ENCODE measurements at places on chromosomes 13 and 19. TPM values are rescaled to one million over a fixed set of nuclear protein-coding genes. Genes with fewer than 3 reads are reported as not detected.

The FCHO1 gene
- 2.5 TPM for polyA plus RNA-seq

DNA sequence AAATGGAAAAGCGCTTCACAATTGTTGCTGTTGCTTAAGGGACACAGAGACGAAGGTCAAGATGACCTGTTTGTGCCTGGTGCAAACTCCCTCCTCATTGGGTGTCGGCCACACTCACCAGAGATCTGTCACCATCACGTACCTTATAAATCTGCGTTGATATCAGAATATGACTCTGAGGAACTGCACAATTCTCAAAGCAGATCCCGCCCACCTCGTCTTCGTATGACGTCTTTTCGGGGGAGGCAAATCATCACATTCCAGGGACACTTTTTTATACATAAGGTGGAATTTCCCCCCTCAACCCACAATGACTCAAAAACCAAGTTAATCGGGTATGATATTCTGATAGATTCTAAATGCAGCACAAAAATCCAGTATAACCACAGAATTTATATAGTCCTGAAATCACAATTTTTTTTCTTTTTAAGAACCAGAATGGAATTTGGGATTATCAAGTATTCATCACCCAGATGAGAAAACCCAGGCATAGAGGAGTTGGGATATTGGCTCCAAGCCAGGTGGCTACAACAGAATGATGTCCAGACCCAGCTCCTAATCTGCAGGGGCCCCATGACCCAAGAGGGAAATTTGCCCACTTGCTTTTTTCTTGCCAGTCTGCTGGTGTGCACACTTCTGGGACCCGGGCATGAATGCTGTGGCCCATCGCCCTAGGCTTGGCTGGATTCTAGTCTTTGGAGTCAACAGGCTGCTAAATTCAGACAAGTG, 50.6 kb upstream of the MTIF3 start:
- no peak for DNase-seq

DNA sequence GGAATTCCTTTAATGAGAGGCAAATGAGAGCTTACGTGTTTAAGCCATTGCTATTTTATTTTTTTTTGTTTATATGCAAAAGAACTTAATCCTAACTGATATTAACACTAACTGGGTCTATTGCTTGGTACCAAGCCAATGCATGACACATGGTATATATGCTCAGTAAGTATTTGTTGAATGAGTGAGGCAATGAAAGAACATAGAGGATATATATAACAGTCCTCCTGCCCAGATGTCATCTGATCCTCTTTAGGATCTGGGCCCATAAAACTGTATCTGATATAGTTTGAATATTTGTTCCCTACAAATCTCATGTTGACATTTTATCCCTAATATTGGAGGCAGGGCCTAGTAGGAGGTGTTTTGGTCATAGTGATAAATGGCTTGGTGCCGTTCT, 13.0 kb upstream of the ALOX5AP start:
- no peak for DNase-seq

- DNase-seq, result no peak
Measured at GRCh38 chr19:31723101-31723500, 373.9 kb upstream of the TSHZ3 start.

The CPT1C gene
- polyA plus RNA-seq, result 13.6 TPM

GRCh38 chr19:2777952-2778683, 5.0 kb downstream of the SGTA start:
- no peak for DNase-seq

The VSTM1 gene
- 0.38 TPM for polyA plus RNA-seq

The ANO8 gene
- polyA plus RNA-seq, result 16.4 TPM

The ATP4A gene
- not detected for polyA plus RNA-seq

DNA sequence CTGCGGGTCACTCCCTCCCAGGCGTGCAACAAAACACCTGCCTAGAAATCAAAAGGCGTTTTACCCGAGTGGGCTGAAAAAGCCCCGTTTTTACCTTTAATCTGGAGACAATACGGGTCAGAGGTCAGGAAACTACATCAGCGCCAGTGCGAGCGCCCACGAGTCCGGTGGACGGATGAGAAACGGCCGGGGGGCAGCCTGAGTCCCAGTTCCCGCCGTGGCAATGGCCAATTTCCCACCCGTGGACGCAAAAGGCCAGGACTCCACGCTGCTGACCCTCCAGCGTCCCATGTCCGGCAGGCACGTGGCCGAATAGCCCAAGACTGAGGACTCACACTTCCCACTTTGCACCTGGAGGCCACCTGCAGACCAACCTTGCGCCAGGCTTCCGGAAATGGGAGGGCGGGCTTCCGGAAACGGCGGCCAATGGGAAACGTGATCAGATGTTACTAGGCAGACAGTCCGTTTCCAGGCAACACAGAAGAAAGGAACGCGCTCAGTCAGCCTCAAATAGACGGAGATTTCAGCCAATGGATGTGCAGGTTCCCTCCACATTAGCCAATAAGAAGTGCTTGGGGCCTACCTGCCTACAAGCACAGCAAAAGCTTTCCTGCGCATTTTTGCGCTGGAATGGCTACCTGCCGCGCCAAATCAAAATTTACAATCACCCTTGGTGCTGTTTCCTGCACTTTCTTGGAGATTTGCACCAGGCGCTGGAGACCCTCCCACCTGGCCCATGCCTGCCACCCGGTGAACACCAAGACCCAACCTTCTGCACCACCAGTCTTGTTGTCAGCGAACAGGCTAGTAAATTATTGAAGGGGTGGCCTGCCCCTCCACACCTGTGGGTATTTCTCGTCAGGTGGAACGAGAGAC, 47.4 kb downstream of the ZFP14 start:
- peak; percentile 98 for DNase-seq

The CYP4F2 gene
- polyA plus RNA-seq, result 0.20 TPM

The DHDH gene
- polyA plus RNA-seq, result 11.6 TPM

DNA sequence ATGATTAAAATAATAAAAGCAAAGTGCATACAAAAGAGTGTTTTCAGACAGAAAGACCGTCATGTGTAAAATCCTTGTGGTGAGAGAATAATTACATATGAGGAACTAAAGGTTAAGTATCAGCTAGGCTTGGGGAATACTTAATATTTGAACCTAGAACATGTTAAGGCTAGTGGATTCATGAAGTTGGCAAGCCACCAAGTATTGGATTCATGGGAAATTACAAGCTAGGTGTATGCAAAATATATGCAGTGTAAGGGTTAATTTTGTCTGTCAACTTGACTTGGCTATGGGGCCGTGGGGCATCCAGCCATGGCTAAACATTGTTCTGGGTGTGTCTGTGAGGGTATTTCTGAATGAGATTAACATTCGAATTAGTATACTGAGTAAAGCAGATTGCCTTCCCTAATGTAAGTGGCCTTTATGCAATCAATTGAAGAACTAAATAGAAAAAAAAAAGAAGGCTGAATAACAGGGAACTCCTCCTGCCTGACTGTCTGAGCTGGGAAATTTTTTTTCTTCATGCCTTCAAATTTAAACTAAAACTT, 533.5 kb upstream of the KLF12 start:
- no peak for DNase-seq

The CELF5 gene
- polyA plus RNA-seq, result 1.3 TPM

DNA sequence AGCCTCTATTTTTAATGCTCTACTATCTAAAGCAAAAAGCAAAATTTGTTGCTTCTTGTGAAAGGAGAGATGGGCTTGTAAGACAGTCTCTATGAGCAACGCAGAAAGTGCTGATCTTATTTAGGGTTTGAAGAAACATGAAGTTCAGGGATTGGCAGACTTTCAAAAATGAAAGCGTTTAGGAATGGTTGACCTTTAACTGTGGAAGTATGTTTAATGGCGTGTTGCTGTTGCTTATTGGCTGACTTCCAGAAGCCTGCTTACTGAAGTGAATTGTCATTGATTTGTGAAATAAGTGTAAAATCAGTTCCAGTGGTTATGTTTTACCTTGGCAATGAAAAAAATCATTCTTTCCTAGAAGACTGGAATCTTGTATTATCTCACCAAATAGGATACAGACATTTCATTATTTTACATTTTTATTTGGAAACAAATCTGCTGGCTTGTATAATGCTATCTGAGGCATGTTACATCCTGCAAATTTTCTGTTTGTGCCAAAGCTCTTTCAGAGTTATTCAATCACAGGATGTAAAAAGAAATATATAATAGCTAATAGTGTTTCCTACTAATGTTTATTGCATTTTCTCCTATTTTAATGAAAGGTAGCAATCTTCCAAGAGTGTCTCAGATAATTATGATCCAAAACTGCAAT, 221.3 kb upstream of the SLITRK6 start:
- peak; percentile 74 for DNase-seq

The NTN5 gene
- 1.5 TPM for polyA plus RNA-seq

The PDS5B gene
- polyA plus RNA-seq, result 64.3 TPM

DNA sequence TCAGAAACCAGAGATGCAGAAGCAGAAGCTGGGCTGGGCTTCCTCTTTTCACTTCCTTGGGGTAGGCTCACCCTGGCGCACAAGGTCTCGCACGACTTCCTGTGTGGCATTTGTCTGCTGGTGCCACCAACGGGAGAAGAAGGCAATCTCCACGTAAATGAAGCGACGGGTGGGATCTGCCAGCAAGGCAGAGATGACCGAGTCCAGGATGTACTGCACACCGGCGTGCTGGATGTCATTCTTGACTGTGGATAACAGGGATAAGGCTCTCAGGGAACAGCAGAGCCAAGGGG, 1.3 kb downstream of the MAN2B1 start:
- DNase-seq, result no peak

DNA sequence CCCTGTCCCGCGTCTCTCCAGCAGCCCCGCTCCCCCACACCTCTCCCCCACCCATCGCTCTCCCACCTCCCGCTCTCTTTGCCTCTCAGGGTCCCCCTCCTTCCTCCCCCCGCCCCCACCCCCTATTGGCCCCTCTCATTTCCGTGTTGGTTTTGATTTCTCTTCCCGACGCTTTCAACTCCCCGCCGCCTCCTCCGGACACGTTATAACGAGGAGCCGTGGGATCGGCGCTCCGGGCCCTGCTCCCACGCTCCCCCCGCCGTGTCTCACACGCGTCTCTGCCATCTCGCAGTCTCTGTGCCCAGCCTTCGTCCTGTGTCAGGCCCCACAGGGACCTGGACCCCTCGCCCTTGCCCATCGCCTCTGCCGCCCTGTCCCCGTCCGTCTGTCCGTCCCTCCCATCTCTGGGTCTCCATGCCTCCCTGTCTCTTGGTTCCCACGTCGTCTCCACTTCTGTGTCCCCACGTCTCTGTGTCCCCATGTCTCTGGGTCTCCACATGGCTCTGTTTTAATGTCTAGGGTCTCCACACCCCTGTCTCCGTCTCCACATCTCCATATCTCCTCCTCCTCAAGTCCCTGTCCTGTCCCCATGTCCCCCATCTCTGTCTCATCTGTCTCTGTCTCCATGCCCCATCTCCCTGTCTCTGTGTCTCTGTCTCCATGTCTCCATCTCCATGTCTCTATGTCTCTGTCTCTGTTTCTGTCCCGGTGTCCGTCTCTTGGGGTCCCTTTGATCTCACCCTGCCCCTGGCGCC, 13.1 kb downstream of the ERFL start:
- DNase-seq, result no peak

The HSPH1 gene
- polyA plus RNA-seq, result 128 TPM

DNA sequence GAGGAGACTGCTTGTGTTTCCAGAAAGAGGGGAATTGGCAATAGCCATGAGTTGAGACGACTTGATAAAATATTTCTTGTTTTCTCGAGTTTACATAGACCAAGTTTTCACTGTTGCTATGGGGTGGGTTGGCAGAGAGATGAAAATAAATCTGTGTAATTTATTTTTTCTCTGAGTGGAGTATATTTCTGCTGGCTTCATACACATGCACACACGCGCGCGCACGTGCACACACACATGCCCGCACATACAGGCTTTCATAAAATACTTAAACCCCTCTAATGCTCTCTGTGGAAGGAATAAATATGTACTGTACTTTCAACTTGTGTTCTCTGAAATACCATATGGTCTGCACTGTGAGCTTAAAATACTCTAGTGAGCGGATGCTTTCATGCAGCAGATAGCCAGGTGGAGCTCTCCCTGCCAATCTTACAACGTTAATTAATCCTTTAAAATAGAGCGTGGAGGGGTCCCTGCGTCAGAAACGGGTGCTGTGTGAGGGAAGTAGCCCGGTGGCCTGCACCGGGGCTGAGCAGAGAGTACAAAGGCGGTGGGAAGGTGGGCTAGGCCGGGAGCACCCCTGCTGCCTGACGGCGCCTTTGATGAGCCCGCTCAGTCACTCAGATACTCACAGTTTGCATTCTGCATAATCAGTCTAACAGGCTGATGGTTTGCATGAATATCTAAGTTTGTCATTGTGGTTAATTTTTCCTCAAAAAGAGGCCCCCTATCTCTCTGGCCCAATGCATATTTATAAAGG, 44.1 kb downstream of the CCNE1 start:
- no peak for DNase-seq

The CHST8 gene
- 0.52 TPM for polyA plus RNA-seq

- DNase-seq, result no peak
Measured at GRCh38 chr13:104181526-104182231, 1115.5 kb upstream of the SLC10A2 start.

The ZNF577 gene
- polyA plus RNA-seq, result 59.4 TPM
